ENCODE measurements at places on chromosomes 2 and 18. TPM values are rescaled to one million over a fixed set of nuclear protein-coding genes. Genes with fewer than 3 reads are reported as not detected.

DNA sequence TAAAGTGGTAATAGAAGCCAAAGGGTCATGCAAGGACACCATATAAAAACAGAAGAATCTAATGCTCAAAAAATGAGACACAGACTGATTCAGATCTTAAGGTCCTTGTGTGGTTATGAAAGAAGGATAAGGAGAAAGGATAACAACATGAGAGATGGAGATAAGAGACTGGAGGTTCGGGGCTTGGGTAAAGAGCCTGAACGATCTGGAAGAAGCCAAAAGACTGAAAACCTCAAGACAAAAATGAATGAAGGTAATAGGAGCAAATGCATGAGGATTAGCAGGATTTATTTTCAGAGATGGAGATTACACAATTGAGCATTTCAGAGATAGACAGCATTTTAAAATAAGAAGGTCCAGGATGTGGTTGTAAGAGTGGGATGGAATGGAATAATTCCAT is 26.1 kb downstream of the STK17B start:
- peaks cover 5% of the 10 kb centered on the region for H3K36me3 ChIP-seq
- DNase-seq = no peak
- H3K4me1 ChIP-seq = no peaks in the 10 kb centered on the region

GRCh38 chr2:86352137-86352726 is 14.8 kb upstream of the REEP1 start:
- no peak overlapping the region for H3K4me3 ChIP-seq
- H3K36me3 ChIP-seq = no peaks in the 10 kb centered on the region
- no peaks in the 10 kb centered on the region for H3K4me1 ChIP-seq
- H3K27ac ChIP-seq = no peak overlapping the region

GRCh38 chr2:62939735-62940491 is 110.7 kb upstream of the OTX1 start:
- H3K36me3 ChIP-seq = no peaks in the 10 kb centered on the region
- H3K27me3 ChIP-seq = no peaks in the 10 kb centered on the region
- H3K27ac ChIP-seq = no peak overlapping the region
- no peaks in the 10 kb centered on the region for H3K4me1 ChIP-seq
- H3K4me3 ChIP-seq = no peak overlapping the region

DNA sequence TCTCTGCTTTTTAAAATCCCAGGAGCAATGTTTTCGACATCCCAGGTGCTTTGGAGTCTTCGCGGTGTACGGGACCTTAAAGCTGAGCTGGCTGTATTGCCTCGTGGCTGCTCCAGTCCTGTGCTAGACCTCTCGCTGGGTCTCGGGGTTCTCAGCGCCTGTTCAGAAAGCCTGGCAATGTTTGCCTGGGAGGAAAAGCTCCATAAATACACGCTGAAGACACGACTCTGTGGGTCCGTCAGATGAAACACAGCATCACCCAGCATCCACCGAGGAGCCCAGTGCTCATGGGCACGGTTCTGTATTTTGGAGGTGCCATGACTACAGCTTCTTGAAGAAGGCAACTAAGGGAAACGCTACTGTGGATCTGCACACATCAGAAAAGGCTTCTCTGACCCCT is 21.6 kb downstream of the MBP start:
- peak; percentile 32 for DNase-seq
- no peaks in the 10 kb centered on the region for H3K27me3 ChIP-seq
- no peak overlapping the region for H3K27ac ChIP-seq
- H3K36me3 ChIP-seq = no peaks in the 10 kb centered on the region

- peaks cover 27% of the 10 kb centered on the region for H3K36me3 ChIP-seq
- DNase-seq = no peak
- no peaks in the 10 kb centered on the region for H3K27me3 ChIP-seq
- no peaks in the 10 kb centered on the region for H3K4me1 ChIP-seq
- no peak overlapping the region for H3K27ac ChIP-seq
Measured at GRCh38 chr2:42636934-42637333, 68.5 kb downstream of the MTA3 start.

GRCh38 chr2:21123473-21124393 is at the start of gene TDRD15:
TSS of gene TDRD15 (plus strand) at chr2:21123968. CDS start at chr2:21137468, 13,500 bp downstream.
- DNase-seq = no peak
- no peaks in the 10 kb centered on the region for H3K27me3 ChIP-seq
- no peaks in the 10 kb centered on the region for H3K4me1 ChIP-seq
- H3K36me3 ChIP-seq = no peaks in the 10 kb centered on the region
- H3K27ac ChIP-seq = no peak within 1 kb of the TSS
- H3K4me3 ChIP-seq = no peak within 1 kb of the TSS

DNA sequence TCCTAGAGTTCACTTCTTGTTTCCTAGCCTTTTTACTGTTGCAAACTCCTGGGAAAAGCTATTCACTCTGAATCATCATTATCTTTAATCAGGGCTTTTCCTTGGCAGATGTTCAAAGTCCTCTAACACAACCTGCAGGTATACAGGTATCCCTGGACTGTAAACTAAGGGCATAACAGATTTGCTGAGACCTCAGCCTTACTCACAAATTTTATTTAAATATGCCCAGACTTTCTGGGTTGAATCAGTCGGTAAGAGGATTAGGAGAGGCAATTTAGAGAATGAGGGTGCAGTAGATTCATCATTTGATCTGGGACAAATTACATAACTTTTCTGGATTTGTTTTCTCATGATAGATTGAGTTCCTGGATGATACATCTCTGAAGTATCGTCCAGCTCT is 217.8 kb upstream of the STON1 start:
- no peaks in the 10 kb centered on the region for H3K36me3 ChIP-seq
- no peaks in the 10 kb centered on the region for H3K27me3 ChIP-seq
- H3K27ac ChIP-seq = no peak overlapping the region
- no peak for DNase-seq
- no peak overlapping the region for H3K4me3 ChIP-seq

GRCh38 chr2:30763151-30763660 is 44.0 kb downstream of the CAPN13 start:
- DNase-seq = no peak
- H3K27ac ChIP-seq = no peak overlapping the region
- peaks cover 8% of the 10 kb centered on the region for H3K36me3 ChIP-seq

DNA sequence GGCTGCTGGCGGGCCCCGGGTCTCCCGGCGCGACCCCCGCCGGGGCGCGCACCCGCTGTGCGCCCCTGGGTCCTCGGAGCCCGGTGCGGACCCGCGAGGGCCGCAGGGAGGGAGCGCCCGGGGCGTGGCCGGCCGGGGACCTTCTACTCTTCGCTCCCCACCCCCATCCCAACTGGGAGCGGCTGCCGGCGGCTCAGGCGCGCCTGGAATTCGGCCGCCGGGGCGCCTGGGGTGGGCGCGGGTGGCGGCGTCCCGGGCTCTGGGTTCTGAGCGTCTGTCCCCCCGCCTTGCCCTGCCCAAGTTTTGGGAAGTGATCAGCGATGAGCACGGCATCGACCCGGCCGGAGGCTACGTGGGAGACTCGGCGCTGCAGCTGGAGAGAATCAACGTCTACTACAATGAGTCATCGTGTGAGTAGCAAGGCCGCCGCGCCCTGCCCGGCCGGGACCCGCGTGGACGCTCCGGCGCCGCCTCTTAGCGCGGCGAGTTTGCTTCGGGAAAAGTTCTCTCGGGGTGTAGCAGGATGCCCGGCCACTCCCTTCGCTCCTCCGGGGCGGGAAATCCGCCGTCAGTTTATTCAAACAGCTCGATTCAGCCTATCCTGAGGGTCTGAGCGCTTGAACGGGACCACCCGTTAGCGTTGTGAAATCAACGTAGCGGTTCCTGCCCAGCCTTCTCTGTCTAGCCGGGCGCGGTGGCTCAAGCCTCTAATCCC is 502 bp downstream of the TUBB6 start:
- H3K4me1 ChIP-seq = peaks cover 8% of the 10 kb centered on the region
- peak overlapping the region; percentile 84 for H3K4me3 ChIP-seq
- DNase-seq = peak; percentile 86

C1QL2 gene
- not detected for total RNA-seq

RSAD2 gene
- total RNA-seq = 0.75 TPM

LYG1 gene
- 0.35 TPM for total RNA-seq

Measured in endodermal cell (in vitro differentiated cells).